ENCODE measurements at places on chromosomes 4 and X.

GRCh38 chrX:74636749-74637314 lies 22.4 kb upstream of the RLIM start:
- no peak for DNase-seq

DNA sequence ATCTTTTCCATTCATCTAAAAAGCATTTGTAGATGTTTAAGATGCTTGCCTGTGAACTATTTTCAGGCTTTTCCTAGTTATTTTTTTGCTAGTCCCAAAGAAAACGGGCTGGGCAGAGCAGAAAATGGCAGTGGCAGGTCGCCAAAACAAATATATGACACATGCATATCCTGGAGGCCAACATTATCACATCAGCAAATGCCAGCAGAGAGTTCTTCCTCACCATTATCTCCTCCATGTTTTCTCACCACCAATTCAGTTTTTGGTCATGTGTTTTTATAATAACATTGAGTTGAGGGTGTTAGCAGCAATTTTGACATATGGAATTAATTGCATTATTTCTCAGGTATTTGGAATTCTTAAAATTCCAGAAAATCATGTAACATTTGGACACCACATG lies 97.9 kb upstream of the EOLA2 start:
- DNase-seq, result peak; percentile 1

- peak; percentile 83 for DNase-seq
These were observed 496 bp upstream of the GAB1 start for GRCh38 chr4:143335979-143336780.

- no peak for DNase-seq
These were observed 20.9 kb downstream of the PAGE4 start for GRCh38 chrX:49850028-49850427.

GRCh38 chr4:17098401-17098800 lies 200.0 kb upstream of the LDB2 start:
- DNase-seq, result no peak

- no peak for DNase-seq
These were observed 65.0 kb downstream of the COQ2 start for GRCh38 chr4:83219344-83220331.

DNA sequence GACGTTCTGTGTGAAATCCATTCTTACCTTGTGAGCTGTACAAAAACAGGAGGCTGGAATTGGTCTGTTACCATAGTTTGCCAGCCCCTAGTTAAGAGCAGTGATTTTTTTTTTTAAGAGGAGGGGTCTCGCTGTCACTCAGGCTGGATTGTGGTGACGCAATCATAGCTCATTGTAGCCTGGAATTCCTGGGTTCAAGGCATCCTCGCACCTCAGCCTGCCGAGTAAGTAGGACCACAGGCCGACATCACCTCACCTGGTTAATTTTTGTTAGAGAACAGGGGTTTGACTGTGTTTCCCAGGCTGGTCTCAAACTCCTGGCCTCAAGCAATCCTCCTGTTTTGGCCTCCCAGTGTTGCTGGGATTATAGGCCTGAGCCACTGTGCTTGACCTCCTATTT lies 7.5 kb downstream of the USP9X start:
- DNase-seq, result no peak

GRCh38 chrX:23937100-23937499 lies 29.3 kb downstream of the CXorf58 start:
- no peak for DNase-seq

DNA sequence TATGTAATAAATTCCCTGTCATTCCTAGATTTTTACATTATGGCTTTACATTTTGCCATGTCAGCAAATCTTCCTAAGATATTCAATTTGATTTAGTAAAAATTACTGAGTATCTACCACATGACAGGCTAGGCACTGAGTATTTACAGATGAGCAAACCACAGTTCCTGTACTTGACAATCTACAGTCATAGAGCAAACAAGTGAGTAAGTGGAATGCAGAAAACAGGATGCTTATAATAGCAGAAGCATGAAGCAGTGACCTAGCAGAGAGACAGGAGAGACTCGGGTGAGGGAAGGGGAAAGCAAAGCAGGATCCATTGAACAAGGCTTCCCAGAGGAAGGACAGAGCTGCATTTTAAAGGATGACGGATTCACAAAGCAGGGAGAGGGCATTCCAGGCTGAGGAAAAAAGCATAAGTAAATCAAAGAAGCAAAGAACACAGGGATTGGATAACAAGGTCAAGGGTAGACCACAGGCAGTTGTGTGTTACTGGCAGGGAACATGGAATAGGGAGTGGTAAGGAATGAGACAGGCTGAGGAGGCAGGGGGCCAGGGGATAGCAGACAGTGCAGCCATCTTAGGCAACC lies 124.7 kb upstream of the C1QTNF7 start:
- DNase-seq, result peak; percentile 9

- DNase-seq, result no peak
These were observed 6.4 kb upstream of the DCUN1D4 start for GRCh38 chr4:51836549-51836948.

- DNase-seq, result no peak
These were observed 199.0 kb downstream of the OPHN1 start for GRCh38 chrX:68234171-68234910.

GRCh38 chr4:83251447-83251830 lies 33.2 kb downstream of the COQ2 start:
- DNase-seq, result no peak

DNA sequence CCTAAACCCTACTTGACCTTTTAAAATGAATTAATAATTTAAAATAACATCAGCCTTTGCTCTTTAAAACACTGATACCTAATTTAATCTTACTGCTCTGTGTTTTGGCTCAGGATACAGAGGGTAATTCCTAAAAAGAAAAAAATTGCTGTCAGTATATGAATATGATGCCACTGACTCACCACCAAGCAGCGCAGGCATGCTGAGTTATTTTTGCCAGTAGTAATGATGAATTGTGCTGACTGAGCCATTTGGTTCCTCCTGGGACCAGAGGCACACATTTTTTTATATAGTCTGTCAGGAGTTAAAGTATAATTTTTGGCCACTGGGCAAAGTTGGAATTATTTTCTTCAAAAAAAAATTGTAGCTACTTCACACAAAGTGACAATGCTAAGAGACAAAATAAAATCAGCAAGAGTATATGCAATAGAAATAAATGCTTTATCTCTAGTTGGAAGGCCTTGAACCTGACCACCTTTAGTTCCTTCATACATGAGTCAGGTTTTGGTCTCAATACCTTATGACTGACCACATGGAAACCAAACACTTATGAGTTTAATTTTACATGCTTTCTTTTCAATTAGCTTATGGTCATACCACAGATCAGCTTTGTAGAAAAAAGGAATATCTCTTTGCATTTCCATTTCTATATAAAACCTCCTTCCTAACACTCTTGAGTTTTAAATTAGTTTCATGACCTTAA lies 115.1 kb downstream of the PPP3CA start:
- no peak for DNase-seq

GRCh38 chr4:51862199-51862598 lies 19.2 kb downstream of the DCUN1D4 start:
- no peak for DNase-seq

- DNase-seq, result no peak
These were observed 65.6 kb downstream of the CDKL5 start for GRCh38 chrX:18490806-18491555.

- DNase-seq, result no peak
These were observed 257.6 kb upstream of the DDX53 start for GRCh38 chrX:22742174-22742573.

- peak; percentile 2 for DNase-seq
These were observed 835 bp upstream of the NFKB1 start for GRCh38 chr4:102500352-102500695.

GRCh38 chr4:72555377-72555831 lies 13.6 kb downstream of the ADAMTS3 start:
- no peak for DNase-seq

DNA sequence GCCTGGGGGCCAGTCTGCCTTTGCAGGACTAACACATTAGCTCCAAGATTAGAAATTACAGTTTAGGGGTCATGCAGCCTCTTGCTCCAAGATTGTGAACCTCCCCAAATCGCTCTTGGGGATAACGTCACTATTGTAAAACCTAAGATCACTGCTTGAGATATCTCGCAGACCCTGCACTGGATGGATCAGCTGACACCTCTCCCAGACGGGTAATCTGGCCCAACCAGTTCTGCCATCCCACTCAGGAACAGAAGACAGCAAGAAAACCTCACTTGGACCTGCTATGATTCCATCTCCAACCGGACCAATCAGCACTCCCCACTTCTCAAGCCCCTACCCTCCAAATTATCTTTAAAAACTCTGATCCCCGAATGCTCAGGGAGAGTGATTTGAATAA lies 431.2 kb downstream of the GPM6A start:
- DNase-seq, result no peak

- no peak for DNase-seq
These were observed 142.7 kb downstream of the RPA4 start for GRCh38 chrX:97026406-97026805.

- DNase-seq, result no peak
These were observed 27.2 kb upstream of the EDNRA start for GRCh38 chr4:147453561-147454141.

GRCh38 chr4:138039010-138039409 lies 203.1 kb downstream of the SLC7A11 start:
- DNase-seq, result no peak

DNA sequence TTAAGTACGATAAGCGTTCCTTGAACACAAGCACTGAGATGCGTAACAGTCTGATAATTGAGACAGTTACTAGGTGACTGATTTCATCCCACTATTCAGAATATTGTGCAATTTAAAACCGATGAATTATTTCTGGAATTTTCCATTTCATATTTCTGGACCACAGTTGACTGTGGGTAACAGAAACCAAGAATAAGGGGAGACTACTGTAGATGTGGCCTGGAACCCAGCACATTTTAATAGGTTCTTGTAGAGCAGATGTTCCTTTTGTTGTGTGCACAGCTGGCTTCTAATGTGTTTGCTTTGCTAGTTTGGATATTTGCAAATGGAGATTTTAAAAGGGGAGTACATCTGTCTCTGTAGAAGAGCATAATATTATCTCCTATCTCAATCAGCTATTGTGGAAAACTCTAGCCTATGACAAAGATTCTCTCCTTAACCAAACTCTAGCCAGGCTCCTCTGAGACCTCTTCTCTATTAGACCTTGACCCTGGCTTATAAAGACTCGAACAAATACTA lies 16.4 kb downstream of the NAAA start:
- DNase-seq, result no peak

- no peak for DNase-seq
These were observed 431.8 kb downstream of the PPARGC1A start for GRCh38 chr4:23458054-23458453.

- no peak for DNase-seq
These were observed 241.8 kb downstream of the FBXO8 start for GRCh38 chr4:174041555-174042105.

GRCh38 chr4:141109983-141110382 lies 23.3 kb downstream of the RNF150 start:
- no peak for DNase-seq

DNA sequence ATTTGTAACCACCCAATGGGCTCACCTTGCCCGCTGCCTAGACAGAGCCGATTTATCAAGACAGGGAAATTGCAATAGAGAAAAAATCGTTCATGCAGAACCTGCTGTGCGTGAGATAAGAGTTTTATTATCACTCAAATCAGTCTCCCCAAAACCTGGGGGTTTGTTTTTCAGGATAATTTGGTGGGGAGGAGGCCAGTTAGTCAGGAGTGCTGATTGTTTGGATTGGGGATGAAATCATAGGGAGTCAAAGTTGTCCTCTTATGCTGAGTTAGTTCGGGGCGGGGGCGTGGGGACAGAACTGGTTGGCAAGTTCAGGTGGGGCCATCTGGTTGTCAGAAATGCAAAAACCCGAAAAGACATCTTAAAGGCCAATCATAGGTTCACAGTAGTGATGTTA lies 203.0 kb downstream of the MAB21L2 start:
- no peak for DNase-seq

DNA sequence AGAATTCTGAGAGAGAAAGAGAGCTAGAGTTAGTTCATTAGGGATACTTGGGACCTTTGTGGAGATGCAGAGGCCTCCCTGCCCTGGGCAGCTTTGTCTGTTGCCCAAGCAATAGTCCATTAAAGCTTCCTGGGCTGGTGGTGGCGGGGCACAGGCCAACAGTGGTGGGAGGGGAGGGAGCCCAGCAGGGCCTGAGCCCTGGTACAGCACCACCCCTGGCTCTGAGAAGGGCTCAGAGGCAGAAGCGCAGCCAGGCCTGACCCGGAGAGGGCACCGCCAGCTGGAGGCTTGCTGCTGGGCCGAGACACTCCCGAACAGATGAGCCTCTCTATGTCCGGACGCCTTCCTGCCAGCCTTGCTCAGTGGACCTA lies 65.3 kb downstream of the EFNB1 start:
- no peak for DNase-seq

All from HTR-8/SVneo (cell line).